AG04449 (cell line): ENCODE measurements at places on chromosomes 12 and 14.

DNA sequence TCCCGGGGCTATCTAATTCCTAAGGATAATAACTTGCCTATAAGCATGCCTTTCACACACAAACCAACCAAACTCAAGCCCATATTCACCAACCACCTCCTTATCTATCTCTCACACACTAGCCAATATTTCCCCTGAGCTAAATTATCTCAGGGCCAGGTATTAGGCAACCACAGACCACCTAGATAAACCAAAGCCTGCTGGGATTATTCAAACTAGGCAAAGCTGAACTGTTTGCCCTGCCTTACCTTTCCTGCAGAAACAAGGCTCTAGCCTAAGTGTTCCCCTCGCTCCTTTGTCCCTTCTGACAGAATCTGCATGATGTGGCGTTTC is 114.7 kb upstream of the EEA1 start:
- DNase-seq, result no peak

DNA sequence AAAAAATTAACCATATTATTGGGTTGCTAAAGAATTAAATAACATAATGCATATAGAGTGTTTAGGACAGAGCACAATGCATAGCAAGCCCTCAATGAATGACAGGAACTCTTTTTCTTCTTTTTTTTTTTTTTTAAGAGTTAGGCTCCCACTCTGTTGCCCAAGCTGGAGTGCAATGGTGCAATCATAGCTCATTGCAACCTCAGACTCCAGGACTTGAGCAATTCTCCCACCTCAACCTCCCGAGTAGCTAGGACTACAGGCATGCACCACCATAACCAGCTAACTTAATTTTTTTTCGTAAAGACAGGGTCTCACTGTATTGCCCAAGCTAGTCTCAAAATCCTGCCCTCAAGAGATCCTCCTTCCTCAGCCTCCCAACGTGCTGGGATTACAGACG is 20.5 kb upstream of the MTERF2 start:
- DNase-seq, result no peak

- no peak for DNase-seq
Measured at GRCh38 chr14:23296012-23296777, 6.5 kb downstream of the PPP1R3E start.

DNA sequence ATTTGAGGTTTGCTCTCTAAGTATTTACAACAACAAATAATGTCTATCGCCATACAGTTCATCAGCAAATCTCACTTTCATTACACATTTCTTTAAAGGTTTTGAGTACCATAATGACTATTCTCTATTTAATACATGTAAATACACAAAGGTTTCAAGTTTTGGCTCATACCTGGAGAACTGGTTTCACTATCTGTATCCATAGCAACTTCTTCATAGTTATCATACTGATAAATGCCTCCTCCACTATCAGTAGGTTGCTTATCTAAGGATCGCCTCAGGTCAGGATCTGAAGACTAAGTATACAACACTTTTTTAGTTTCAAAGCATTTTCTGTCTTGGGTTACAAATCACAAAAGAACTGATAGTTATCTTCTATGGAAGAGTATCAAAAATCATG is 21.4 kb downstream of the ZFC3H1 start:
- DNase-seq, result no peak

GRCh38 chr12:57883700-57884099 is 37.2 kb upstream of the CTDSP2 start:
- no peak for DNase-seq

- no peak for DNase-seq
Measured at GRCh38 chr14:81727218-81727617, 193.6 kb upstream of the SEL1L start.
